ENCODE measurements at places on chromosomes 6 and 20. TPM values are rescaled to one million over a fixed set of nuclear protein-coding genes. Genes with fewer than 3 reads are reported as not detected.

- no peak for DNase-seq
Observed at GRCh38 chr6:79981652-79982051, 22.8 kb upstream of the TTK start.

DNA sequence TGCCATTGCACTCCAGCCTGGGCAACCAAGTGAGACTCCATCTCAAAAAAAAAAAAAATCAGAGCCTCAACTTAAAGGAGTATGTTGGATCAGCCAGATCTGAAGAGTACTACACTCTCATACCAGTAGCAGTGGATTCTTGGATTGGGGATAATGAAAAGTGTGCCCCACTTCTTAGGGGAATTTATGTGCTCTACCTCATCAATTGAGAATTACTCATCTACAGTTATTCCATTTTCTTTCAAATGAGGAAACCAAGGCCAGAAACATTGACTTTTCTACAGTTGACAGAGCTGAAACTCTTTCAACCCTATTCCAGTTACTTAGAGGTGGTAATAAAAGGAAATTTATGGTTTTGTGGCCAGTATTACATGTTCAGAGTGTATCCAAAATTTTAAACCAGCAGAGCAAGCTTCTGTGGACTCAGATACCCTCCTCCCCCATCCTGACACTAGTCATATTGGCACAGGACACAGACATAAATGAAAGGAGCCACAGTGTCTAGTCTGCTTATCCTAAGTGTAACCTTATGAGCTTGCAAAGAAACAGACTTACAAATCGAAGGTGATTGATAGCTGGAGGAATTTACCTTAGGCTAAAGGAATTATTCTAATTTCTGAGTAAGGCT is 51.2 kb downstream of the ORC3 start:
- no peak for DNase-seq

DNA sequence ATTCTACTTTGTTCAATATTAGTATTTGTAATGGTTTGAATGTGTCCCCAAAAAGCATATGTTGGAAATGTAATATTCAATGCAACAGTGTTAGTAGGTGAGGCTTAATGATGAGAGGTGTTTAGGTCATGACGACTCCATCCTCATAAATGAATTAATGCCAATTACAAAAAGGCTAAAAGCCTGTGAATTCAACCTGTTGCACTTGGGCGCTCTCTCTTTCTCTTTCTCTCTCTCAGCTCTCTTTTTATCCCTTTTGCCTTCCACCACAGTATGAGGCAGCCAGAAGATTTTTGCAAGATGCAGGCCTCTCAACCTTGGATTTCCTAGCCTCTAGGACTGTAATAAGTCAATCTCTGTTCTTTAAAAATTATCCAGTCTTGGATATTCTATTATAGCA is 34.6 kb downstream of the PSMB9 start:
- DNase-seq: no peak

Gene HLA-DOB
- 2.7 TPM for polyA plus RNA-seq

- DNase-seq: no peak
Observed at GRCh38 chr20:24796236-24796635, 152.8 kb upstream of the CST7 start.

Gene HNF4A
- 98.6 TPM for polyA plus RNA-seq

GRCh38 chr6:155077784-155078183 is 82.7 kb downstream of the TIAM2 start:
- DNase-seq: no peak

GRCh38 chr20:50335866-50336265 is 145.2 kb downstream of the CEBPB start:
- DNase-seq: no peak

Gene CDH4
- 0.09 TPM for polyA plus RNA-seq

- no peak for DNase-seq
Observed at GRCh38 chr6:21395121-21395520, 198.4 kb upstream of the SOX4 start.

- no peak for DNase-seq
Observed at GRCh38 chr6:119575721-119576120, 226.2 kb upstream of the MAN1A1 start.

Gene WFDC10B
- polyA plus RNA-seq: not detected

GRCh38 chr6:54598787-54599313 is 247.7 kb upstream of the FAM83B start:
- DNase-seq: no peak

Gene GFRAL
- polyA plus RNA-seq: not detected

DNA sequence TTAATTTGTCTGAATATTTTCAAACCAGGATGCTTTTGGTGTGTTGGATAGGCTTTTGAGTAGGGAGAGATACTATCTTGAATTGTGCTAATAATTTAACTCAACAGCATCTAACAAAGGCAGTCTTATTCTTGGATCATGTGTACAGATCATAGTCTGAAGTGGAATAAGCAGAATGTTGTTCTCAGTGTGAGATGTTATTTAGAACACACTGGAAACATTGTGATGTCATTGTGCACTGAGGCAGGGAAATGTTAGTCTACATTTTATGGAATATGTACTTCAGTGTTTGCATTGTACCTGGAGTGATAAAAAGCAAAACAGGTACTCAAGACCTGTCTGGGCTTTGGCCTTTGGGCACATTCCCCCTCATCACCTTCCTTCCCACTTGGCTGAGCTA is 35.0 kb downstream of the RNF144B start:
- DNase-seq: no peak

- no peak for DNase-seq
Observed at GRCh38 chr6:43264599-43265145, 21.4 kb downstream of the TTBK1 start.
